ENCODE measurements at places on chromosomes 7 and 10.
A peak's percentile ranks its signal among the peaks of the same experiment; 100 is the strongest.

GRCh38 chr7:24737281-24737680 is 20.0 kb downstream of the GSDME start:
- DNase-seq: no peak

- no peak for DNase-seq
Observed at GRCh38 chr10:114258274-114258840, 19.3 kb downstream of the VWA2 start.

DNA sequence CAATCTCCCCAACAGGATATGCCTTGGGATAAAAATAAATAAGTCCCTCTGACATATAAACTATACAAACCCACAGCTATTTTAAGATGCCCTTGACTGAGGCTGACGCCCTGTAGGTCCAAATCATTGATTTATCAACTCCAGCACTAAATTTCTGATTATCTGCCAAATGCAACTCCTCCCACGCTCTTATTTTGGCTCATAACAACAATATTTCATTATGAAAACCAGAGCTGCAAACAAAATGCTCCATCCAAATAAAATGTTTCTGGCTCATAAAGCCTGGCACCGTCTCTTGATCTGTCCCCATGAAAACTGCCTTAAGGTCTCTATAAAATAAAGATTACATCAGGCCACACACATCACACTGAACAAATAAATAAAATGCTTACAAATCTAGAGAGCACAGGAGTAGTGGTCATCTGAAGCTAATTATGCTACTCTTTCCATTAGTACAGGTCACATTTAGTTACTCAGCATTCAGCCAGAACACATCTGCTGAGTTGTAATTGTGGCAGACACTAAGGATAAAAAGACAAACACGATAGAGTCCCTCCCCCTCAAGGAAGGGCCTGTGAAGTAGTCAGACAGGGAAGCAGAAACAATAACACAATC is 28.8 kb downstream of the CACUL1 start:
- DNase-seq: no peak

DNA sequence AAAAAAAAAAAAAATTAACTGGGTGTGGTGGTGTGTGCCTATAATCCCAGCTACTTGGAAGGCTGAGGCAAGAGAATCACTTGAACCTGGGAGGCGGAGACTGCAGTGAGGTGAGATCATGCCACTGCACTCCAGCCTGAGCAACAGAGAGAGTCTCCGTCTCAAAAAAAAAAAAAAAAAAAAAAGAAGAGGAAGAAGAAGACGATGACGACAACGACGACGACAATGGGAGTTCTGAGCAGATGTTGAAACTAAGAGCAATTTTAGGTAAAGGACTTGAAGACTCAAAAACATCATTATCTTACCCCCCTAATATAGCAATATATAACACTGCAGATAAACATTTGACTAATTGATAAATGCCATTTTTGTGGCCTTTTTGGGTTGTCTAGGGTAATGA is 39.5 kb upstream of the PPP1R17 start:
- DNase-seq: no peak

DNA sequence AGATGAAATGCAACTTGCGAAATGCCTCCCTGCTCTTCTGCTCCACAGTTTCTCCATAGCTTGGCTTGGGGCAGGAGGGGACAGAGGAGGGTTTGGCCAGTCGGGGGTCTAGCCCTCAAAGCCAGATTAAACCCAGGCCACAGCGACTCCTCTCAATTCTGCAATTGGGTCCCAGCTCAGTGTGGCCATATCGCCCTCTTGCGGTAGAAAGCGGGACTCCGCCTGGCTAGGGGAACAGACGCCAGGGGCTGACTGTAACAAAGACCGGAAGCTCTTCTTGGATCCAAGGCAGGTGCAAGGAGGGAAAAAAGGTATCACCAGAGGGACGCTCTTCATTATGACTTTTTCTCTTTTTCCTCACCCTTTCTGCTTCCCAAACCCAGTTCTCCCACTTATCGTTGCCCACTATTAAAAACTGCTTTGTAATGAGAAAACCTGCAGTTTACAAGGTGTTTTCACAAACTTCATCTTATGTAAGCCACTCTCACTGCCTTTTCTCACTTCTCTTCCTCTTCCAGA is 36.6 kb upstream of the TNPO3 start:
- peak; percentile 67 for DNase-seq

- no peak for DNase-seq
Observed at GRCh38 chr7:88321694-88322093, 15.0 kb upstream of the STEAP4 start.

DNA sequence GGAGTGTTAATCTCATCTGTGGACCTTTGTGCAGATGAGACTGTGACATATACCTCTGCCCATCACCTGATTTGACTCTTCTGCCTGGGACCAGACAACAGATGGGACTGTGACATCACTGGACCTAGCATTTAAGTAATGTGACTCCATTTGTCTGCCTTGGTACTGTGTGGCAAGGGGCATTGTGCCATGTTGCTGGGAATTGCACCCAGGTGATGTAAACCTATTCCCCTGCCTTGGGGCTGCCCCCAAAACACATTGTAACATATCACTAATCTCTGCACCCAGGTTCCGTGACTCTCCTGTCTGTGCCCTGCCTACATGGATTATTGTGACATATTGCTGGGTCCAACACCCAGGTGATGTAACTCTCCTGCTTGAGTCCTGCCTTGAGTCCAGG is 40.4 kb upstream of the ZNF680 start:
- DNase-seq: no peak

DNA sequence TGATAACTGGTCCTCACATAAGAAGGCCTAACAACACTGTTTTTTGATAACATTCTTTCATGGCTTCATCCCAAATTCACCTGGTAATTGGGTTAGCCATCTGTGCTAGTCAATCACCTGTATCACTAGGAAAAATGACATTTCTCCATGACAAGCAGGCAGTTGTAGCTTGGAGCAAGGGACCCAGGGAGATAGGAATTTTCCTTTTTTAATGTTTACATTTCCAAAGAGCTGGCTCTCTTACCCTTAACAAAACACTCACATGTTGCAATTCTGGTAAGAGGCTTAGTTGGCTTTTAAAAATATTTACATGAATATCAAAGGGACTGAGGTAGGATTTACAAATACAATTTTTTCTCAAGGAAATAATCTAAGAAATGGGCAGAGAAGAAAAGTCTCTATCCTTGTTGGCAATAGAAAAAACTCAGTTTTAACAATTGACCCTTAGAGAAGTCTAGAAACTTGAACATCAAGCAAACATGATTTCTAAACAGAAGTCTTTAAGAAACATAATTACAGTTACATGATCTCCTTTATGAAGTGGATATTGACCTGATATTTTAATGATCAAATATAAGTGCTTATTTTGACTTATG is 16.1 kb upstream of the AKR1C1 start:
- DNase-seq: no peak

DNA sequence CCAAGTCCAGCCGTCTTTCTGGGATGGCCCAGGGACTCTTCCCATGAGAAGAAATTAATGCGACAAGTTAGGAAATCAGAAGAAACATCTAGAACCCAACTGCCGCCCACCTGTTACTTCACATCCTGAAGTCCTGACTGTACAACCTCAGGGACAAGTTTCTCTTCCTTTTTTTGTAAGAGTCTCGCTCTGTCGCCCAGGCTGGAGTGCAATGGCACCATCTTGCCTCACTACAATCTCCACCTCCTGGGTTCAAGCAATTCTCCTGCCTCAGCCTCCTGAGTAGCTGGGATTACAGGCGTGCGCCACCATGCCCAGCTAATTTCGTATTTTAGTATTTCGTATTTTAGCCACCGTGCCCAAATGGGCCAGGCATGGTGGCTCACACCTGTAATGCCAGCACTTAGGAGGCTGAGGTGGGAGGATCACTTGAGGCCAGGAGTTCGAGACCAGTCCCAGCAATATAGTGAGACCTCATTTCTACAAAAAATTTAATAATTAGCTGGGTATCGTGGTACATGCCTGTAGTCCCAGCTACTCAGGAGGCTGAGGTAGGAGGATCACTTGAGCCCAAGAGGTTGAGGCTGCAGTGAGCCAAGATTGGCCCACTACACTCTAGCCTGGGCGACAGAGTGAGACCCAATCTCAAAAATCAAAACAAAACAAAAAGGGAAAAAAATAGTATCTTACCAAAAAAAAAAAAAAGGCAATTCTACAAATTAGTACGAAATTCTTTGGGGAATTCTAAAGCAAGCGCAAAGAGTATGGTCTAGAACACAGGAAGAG is 20.8 kb downstream of the LAT2 start:
- no peak for DNase-seq

GRCh38 chr10:104304356-104304745 is 33.9 kb downstream of the ITPRIP start:
- DNase-seq: no peak

DNA sequence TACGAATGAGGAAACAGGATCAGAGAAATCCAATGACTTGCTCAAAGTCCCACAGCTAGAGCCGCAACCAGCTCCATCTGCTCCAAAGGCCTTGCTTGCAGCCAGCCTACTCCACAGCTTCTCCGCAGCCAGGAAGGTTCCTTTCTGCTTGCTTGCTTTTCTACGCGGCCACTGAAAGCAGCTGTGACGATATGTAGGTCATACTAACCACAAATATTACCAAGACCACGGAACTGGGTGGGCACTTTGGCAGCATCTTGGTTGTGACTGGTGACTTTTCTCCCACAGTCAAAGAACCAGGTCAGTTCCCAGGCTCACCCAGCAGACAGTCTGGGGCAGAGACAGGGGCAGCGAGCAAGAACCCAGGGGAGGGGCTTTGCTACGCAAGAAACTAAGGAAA is 86.4 kb downstream of the FAM53B start:
- no peak for DNase-seq

- no peak for DNase-seq
Observed at GRCh38 chr10:106935978-106936451, 228.5 kb downstream of the SORCS1 start.

DNA sequence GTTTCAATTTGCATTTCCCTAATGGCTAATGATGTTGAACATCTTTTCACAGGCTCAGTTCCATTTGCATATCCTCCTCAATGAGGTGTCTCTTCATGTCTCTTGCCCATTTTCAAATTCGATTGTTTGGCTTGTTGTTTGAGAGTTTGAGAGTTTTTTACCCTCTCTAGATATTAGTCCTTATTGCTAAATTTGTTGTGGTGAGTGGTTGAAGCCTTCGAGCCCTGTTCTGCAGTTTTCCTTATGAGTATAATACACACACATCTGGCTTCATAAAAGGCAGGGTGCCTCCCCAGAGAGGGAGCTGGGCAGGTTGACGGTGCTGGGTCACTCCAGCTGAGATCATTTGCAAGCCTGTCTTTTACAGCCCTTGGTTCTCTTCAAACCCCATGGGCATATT is 65.1 kb downstream of the RGS10 start:
- no peak for DNase-seq

DNA sequence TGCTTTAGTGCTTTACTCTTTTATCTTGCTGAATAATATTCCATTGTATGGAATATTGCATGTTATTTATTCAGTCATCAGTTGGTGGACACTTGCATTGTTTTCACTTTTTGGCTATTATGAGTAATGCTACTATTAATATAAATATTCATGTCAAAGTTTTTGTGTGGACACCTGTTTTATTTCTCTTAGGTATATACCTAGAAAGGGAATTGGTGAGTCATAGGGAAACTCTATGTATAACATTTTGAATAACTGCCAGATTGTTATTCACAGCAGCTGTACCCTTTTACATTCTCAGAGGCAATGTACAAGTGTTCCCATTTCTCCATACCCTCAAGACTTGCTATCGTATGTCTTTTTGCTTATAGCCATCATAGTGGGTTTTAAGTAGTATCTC is 268.7 kb downstream of the SEMA3A start:
- no peak for DNase-seq

GRCh38 chr10:10780746-10781145 is 236.9 kb upstream of the CELF2 start:
- no peak for DNase-seq

- no peak for DNase-seq
Observed at GRCh38 chr10:86437447-86437846, 70.9 kb upstream of the GRID1 start.

DNA sequence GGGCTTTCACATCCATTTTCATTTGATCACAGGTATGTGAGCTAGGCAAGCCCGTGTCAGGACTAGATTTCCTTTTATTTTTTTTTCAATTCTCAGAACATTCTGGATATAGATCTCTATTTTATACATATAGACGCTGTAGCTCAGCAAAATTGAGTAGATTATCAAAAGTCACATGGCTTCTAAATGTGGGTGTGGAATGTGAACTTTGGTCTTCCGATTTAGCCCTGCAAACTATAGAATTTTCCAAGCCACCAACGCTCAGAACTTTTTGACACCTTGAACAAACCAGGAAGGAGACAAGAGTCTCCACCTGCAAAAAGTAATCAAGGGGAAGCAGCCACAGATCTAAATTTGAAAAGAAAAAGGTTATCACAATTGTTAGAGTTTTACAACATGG is 15.9 kb upstream of the FFAR4 start:
- no peak for DNase-seq

- no peak for DNase-seq
Observed at GRCh38 chr7:149772241-149772955, 990 bp downstream of the ZNF467 start.

- DNase-seq: no peak
Observed at GRCh38 chr7:149196705-149197171, 1.4 kb downstream of the ZNF282 start.

DNA sequence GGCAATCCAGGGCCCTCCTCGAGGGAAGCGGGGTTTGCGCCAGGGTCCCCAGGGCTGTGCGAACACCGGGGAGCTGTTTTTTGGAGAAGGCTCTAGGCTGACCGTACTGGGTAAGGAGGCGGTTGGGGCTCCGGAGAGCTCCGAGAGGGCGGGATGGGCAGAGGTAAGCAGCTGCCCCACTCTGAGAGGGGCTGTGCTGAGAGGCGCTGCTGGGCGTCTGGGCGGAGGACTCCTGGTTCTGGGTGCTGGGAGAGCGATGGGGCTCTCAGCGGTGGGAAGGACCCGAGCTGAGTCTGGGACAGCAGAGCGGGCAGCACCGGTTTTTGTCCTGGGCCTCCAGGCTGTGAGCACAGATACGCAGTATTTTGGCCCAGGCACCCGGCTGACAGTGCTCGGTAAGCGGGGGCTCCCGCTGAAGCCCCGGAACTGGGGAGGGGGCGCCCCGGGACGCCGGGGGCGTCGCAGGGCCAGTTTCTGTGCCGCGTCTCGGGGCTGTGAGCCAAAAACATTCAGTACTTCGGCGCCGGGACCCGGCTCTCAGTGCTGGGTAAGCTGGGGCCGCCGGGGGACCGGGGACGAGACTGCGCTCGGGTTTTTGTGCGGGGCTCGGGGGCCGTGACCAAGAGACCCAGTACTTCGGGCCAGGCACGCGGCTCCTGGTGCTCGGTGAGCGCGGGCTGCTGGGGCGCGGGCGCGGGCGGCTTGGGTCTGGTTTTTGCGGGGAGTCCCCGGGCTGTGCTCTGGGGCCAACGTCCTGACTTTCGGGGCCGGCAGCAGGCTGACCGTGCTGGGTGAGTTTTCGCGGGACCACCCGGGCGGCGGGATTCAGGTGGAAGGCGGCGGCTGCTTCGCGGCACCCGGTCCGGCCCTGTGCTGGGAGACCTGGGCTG is 26.0 kb downstream of the PRSS2 start:
- DNase-seq: no peak

Data from NCI-H1105 (cell line).